ENCODE measurements at places on chromosomes 7 and 10.
A peak's percentile ranks its signal among the peaks of the same experiment; 100 is the strongest.

- no peak for DNase-seq
These were observed 93.0 kb upstream of the NPS start for GRCh38 chr10:127456122-127456521.

DNA sequence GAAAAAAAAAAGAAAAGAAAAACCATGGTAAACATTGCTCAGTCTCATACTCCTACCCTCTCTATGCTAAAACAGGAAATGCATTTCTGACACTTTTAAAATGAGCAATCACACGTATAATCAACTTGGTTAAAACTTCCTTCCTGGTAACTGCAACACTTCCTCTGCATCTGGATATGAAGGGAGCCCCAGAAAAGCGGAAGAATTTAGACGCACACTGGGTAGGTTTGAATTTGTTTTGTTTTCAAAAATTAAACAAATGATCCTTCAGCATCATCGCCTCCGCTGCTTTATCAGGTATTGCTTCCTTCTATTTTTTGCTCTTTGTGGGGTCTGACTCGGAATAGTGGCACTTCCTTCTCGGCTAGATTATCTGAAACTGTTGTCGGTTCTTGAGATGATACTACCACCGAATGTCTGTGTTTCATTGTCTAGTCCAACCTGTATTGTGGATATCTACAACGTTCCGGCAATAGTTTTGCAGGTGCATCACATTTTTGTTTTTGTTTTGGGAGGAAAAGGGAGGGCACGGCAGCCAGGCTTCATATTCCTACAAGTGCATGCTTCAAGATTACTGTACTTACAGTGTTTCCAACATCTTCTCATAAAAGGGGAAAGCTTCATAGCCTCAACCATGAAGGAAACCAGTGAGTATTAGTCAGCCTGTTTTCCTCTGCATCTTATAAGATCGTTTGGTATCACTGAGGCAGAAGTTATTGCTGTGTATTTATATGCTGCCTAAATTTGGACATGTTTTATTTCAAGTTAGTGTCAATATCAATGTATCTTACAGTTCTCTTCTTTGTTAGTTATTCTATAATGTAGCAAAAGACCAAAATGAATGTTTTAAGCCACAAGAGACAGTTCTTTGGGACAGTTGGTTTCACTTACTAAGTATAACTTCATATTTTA, at the start of gene PIK3CG:
PIK3CG (plus strand) TSS at position 153 of the 912 bp plus-strand sequence. CDS start 2,280 bp downstream, outside the sequence.
- DNase-seq, result no peak

DNA sequence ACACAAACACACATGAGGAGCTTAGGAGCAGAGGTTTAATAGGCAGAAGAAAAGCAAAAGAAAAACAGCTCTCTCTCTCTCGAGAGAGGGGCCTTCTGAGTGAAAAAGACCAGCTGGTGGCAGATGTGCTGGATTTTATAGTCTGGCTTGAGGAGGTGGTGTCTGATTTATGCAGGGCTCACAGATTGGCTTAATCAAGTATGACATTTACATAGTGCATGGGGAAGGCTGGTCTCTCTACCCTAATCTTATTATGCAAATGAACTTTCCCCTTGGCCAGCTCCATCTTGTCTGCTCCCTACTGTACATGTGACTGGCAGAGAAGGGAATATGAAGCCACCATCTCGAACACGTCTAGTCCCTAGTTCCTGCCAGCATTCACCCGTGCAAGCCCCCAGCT, 219.5 kb upstream of the ZNF804B start:
- DNase-seq, result no peak

DNA sequence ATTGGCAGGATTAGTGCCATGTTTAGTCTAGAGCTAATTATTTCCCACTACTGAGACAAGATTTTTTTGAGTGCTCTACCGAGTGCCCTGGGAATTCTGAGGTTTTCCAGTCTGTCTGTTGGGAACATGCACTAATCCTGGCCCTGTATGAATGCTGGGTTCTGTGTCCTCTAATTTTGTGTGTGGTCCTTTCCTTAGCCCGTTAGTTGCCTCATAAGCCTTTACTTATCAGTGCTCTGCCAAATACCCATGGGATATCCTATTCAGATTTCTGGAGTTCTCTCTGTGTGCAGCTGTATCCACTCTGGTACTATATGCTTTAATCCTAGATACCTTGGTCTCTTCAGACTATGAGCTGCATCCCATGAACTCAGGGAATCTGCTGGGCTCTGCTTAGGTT, 13.1 kb downstream of the CSGALNACT2 start:
- no peak for DNase-seq

GRCh38 chr7:151428378-151429236, 11.3 kb downstream of the CRYGN start:
- DNase-seq, result no peak

DNA sequence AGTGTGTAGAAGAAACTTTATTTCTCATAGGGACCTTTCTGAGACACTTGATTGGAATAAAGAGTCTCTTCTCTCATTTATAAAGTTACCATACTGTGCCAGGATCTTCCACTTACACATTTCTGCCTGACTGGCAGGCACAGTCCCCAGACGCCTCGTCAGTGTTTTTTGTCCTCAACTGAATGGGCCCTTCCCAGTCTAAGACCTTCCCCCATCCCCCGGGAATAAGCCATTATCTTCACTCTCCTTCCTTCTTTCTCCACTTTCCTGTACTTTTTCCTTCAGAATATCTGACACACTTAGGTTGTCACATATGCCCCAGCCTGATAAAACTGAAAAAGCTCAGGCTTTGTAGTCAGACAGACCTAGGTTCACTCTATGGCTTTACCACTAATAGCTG, 35.3 kb upstream of the KCNIP2 start:
- no peak for DNase-seq

DNA sequence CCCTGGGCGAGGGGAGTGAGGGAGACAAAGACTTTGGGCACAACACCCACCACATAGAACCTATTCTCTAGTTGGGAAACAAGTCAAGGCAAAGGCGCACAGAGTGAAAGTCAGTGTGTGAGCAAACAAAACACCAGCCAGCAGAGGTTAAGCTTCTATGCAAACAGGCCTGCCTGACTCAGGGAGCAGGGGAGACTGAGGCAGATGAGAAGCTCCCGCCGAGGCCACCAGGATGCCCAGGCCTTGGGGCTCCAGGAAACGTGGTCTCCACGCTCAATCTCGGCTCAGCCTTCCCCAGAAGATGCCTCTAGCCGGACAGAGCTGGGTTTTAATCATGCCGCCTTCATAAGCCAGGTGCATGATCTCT, 74.1 kb upstream of the KCNMA1 start:
- DNase-seq, result no peak

DNA sequence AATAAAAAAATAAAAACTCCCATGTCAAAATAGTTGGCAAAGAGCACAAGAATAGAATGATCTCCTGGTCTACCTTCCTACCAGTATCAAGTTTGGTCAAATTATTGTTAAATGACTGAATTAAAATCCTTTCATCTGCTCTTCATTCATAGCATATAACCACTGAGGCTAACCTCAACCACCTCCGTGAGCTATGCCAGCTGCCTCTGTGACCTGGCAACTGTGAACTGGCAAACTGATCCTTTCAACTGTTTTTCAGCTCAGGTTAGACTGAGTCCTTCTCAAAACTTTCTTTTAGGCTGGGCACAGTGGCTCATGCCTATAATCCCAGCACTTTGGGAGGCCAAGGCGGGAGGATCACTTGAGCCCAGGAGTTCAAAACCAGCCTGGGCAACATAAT, 36.1 kb downstream of the NUDCD3 start:
- no peak for DNase-seq

GRCh38 chr7:94022550-94022949, 18.4 kb upstream of the BET1 start:
- no peak for DNase-seq

DNA sequence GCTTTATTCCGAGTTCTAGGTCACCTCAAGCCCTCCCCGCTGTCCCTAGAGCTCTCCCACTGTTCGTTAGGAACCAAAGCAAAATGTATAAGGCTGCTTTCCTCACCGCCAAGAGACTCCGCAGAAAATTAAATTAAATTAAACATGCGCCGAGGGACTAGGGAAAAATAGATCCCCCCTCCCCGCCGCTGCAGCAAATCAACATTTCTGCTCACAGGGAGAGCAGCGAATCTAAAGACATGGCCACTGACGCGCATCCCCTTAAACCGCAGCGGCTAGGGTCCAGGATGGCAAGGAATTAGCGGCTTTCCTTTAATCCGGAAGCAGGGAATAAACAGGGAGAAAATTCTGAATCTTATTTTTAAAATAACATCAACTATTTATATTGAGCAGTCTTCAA, 7.6 kb downstream of the SP8 start:
- no peak for DNase-seq

DNA sequence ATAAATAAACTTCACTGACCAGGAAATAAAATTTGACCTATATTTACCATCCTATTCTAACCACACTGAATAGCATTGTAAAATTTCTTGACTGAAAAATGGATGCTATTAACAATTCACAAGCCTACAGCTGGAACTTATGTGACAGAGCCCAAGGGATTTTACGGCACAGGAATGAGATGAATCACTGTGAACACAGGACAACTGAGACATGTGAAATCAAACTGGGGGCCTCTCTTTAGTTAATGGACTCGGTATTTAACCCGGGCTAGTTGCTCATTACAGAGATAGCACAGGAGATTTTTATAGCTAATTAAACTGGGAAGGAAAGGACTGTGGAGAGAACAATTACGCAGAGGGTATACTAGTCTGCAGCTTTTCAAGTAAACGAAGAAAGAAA, 100.6 kb downstream of the MICU1 start:
- DNase-seq, result no peak

DNA sequence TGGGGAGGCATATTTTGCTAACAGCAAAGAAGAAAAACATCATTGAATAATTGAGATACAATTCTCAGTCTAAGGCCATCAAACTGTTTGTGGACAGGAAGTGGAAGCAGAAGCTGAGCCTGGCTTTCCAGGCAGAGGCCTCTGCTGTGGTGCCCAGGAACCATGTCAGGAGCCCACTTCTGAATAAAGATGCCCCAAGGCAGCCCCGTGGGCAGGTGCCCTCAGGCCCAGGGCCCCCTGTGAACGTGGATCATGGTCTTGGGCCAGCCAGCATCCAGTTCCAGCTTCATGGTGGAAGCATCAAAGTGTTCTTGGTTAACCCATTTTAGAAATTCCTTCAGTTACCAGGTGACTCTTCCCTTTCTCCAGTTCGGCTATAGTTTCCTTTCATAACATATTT, 346.8 kb downstream of the PTPRN2 start:
- no peak for DNase-seq

DNA sequence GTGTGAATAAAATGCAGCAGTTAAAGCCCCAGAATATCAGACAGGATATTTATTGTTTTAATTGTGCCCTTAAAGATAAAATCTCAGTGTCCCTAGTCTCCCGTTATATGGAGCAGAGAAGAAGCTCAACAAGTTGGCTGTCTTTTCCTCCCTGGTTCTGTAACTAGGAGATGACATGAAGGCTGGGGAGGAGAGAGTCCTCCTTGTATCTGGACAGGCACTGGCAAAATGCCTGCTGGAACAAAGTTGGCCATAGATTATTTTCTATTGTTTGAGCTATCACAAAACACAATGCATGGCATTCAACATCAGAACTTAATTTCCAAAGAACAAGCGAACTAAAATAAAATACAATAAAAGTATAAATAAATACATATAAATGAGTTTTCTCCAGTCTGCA, 694.9 kb upstream of the KCND2 start:
- DNase-seq, result no peak

DNA sequence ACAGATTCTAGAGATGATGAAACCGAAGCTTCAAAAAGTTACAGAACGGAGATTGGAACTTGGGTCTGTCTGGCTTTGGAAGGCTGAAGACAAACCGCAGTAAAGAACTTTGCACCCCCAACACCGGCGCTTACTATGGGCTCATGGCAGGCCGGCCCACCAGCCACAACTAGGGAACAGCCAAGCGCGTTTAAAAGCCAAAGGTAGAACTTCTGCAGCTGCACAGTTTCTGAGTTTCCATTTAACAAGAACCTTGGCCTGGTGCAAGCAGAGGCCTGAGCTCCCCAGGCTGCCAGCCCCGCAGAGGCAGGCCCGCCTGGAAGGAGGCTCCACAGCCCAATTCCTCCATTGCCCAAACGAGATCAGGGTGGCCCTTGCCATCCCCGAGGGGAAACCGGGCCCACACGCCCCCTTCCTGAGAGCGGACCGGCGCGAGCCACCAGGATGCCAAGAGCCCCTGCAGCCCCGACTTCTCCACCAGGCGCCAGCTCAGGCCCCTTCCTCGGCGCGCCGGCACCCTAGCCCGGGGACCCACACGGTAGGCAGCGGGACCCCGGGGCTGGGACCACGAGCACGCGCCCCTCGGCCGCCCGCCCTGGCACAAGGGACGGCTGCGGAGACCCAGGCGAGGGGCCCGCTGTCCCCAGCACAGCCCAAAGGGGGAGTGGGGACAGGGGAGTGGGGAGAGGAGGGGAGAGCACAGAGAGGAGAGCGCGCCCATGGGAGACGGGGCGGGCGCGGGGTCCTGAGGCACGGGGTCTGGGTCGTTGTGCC, 566 bp downstream of the MAD1L1 start:
- no peak for DNase-seq

DNA sequence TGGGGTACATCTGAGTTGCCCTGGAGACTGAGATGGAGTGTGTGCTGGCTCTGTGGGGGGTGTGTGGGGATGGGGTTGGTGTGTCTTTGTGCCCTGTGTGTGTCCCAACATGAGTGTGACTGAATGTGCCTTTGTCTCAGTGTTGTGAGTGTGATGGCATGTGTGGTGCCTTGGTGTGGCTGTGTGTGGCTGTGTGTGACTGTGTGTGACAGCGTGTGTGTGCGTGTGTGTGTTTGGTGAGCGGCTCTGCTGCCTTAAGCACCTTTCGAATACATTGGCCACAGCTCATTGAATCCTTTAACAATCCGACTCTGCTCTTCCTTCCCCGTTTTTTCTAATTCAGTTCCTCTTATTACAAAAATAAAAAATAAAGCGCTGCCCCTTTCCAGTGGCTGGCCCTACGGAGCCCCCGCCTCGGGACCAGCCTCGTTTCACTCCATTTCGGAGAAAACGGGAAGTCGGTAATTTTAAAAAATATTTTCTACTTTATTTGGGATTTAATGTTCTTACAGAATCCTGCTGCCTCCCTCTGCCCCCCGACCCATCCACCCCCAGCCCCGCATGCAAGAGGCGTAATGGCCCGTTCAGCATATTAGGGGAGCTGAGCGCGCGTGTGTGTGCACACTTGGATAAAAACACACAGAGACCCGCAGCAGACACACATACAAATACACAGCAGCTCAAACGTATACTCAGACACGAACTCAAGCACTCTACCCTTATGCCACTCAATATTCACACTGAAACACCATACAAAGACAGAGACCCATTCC, 35.5 kb downstream of the HIF1AN start:
- no peak for DNase-seq

GRCh38 chr7:8418629-8419245, 14.7 kb upstream of the NXPH1 start:
- DNase-seq, result peak; percentile 50

GRCh38 chr10:116278846-116279245, 5.8 kb upstream of the GFRA1 start:
- no peak for DNase-seq
